AG09309 (cell line): ENCODE measurements at places on chromosomes 6 and 20.

DNA sequence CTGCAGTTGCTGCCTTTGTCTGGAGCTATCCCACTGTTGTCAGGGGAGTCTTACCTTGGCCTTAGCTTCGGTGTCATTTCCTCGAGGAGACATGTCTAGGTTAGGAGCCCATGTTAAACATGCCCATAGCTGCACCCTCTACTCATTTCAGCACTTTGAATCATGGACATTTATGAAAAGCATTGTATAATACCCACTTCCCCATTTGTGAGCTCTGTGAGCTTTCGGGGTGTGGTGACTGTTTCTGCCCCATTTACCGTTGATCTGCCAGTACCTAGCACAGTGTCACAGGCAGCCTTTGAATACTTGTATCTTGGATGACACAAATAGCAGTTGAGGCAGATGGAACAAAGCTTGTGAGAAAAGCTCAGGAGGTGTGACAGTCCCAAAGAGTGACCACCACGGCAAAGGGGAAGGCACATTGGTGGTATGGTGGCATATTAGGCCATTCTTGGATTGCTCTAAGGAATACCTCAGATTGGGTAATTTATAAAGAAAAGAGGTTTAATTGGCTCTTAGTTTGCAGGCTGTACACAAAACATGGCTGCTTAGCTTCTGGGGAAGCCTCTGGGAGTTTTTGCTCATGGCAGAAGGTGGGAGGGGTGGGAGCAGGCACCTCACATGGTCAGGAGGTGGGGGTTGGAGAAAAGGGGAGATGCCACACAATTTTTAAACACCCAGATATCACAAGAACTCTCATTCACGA is 42.0 kb downstream of the JARID2 start:
- DNase-seq: no peak

DNA sequence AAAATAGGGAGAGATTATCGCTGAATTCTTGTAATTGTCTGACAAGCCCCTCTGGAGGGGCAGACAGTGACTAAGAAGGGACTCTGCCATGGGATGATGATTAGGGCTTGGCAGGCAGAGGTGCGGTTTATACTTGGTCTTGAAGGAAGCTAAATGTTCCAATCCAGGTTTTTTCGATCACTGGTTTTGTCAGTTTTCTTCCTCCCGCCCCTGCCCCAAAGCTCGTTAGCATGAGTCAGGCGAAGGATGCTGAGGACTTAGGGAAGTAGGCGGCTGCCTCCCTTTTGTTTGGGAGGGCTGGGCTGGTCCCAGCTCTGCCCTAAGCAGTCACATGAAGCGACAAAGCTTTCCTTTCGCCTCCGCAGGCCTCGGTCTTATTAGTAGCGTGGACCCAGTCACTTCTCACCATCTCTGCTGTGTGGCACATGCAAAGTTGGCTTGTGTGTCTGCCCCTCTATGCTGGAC is 314.2 kb downstream of the CDC5L start:
- DNase-seq: peak; percentile 67

DNA sequence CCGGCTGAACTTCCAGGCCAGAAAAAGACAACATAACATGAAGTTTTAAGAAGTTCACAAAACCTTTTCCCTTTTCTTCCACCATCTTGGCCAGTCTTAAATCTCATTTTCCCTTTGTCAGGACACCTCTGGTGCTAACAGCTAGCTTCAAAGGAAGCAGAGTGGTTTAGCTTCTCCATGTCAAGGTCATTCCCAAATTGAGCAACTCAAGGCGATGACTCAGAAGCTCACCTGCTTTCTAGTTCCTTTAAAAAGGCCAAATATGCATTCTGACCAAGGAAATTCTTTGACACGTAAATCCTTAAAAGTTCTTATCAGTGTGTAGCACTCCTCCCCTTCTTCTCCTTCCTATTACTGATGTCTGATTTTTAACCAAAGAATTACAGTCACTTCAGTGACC is 69.6 kb upstream of the VGLL2 start:
- no peak for DNase-seq

DNA sequence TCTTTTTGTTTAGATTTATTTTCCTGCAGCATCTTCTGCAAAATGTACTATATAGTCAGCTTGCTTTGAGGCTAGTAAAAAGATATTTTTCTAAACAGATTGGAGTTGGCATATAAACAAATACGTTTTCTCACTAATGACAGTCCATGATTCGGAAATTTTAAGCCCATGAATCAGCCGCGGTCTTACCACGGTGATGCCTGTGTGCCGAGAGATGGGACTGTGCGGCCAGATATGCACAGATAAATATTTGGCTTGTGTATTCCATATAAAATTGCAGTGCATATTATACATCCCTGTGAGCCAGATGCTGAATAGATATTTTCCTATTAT is 3.2 kb downstream of the FOXC1 start:
- peak; percentile 56 for DNase-seq

- peak; percentile 11 for DNase-seq
Observed at GRCh38 chr6:153084393-153084792, 46.7 kb downstream of the RGS17 start.

- DNase-seq: no peak
Observed at GRCh38 chr6:149890629-149891045, 7.3 kb downstream of the RAET1E start.

DNA sequence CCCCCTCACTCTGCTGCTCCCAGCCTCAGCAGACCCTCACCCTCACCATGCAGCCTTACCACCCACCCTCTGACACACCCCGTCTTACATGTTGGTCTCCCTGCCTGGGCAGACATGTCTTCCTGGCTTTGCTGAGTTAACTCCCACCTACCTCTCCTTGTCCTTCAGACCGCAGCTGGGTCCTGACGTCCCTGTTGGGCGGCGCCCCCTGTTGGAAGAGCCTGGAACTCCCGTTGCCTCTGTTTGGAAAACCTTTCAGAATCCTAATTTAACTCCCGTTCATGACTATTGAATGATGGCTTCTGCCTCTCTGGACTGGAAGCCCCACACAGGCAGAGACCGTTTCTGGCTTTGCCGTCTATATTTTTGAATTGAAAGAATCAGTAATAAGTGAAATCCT is 245.1 kb downstream of the MYLK4 start:
- no peak for DNase-seq

- DNase-seq: no peak
Observed at GRCh38 chr6:28597924-28598722, 72.4 kb downstream of the GPX5 start.

- no peak for DNase-seq
Observed at GRCh38 chr20:9741996-9742395, 96.9 kb downstream of the PAK5 start.

DNA sequence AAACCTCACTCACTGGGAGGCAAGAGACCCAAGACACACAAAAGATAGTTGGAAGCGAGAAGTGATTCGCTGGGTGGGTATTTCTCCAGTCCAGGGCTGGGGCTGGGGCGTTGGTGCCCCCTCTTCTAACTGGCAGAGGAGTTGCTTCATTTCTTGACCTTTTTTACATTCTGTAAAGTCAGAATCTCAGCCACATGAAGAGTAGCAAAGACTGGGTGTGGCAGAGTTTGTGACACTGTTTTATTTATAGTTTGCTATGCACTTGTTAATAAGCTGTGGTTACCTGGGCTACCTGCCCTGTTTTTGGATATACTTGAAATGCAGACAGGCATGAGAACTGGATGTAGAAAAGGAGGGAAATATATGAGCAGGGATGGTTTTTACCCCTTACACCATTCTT is 42.3 kb downstream of the IL20RA start:
- DNase-seq: no peak

- DNase-seq: no peak
Observed at GRCh38 chr6:48141975-48142374, 31.0 kb upstream of the PTCHD4 start.

DNA sequence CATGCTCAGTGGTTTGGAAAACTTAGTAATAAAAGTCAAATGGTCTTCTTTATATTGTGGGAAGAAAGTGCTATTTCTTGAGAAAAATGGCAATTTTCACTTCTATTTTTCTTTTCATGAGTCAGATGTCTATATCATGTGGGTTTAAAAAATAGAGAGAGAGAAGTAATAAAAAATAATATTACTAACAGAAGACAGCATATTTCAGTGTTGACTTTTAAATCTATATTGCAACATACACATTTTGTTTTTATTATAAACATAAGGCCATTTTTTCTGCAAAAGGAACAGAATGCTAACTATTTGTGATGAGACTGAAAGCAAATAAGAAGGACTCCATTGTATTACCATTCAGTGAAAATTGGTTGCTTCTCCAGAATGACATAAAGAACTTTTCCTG is 135.1 kb upstream of the CNR1 start:
- DNase-seq: no peak

GRCh38 chr6:103570431-103570830 is 1289.3 kb downstream of the HACE1 start:
- no peak for DNase-seq
